ENCODE measurements at places on chromosomes 12 and 14. TPM values are rescaled to one million over a fixed set of nuclear protein-coding genes. Genes with fewer than 3 reads are reported as not detected.
A peak's percentile ranks its signal among the peaks of the same experiment; 100 is the strongest.

- no peak for DNase-seq
These were observed 221.5 kb downstream of the PDZRN4 start for GRCh38 chr12:41409628-41410027.

GRCh38 chr12:106205208-106206069 is 42.4 kb downstream of the CKAP4 start:
- no peak for DNase-seq

GRCh38 chr12:49195736-49196135 is 6.9 kb upstream of the TUBA1A start:
- DNase-seq: no peak

DNA sequence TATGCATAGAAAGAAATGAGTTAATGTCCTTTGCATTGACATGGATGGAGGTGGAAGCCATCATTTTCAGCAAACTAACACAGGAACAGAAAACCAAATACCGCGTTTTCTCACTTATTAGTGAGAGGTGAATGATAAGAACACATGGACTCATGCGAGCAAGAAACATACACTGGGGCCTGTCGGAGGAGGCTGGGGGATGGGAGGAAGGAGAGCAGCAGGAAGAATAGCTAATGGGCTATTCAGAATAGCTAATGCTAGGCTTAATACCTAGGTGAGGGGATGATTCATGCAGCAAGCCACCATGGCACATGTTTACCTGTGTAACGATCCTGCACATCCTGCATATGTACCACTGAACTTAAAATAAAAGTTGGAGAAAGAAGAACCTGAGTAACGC is 29.1 kb upstream of the SYT1 start:
- no peak for DNase-seq

DNA sequence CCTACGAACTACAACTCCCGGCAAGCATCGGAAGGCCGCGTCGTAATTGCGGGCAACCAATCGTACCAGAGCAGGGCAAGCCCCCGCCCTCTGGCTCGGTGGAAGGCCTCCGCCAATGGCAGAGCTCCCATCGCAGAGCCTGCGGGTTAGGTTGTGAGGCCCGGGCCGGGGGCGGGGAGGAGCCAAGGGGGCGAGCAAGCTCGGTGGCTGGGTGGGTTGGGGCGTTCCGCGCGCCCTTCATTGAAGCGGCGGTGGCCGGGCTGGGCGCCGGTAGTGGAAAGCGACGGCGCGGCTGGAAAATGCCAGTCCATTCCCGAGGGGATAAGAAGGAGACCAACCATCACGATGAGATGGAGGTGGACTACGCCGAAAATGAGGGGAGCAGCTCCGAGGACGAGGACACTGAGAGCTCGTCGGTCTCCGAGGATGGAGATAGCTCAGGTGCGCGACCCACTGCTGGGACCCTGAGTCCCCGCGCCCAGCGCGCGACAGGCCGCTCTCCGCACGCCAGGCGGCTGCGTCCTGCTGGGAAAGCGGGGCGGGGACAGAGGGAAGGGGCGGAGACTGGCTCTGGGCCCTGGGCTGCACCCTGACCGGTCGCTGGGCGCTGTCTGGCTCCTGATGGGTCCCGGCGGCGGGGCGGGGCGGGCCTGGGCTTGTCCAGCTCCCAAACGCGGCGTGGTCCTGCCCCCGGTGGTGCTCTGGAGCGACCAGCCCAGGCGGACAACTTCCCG is at the start of gene BRMS1L:
Gene BRMS1L, plus strand, starts transcription at position 121 of the 734 bp plus-strand sequence. Its CDS starts 179 bp downstream, at position 300.
- DNase-seq: peak; percentile 99

DNA sequence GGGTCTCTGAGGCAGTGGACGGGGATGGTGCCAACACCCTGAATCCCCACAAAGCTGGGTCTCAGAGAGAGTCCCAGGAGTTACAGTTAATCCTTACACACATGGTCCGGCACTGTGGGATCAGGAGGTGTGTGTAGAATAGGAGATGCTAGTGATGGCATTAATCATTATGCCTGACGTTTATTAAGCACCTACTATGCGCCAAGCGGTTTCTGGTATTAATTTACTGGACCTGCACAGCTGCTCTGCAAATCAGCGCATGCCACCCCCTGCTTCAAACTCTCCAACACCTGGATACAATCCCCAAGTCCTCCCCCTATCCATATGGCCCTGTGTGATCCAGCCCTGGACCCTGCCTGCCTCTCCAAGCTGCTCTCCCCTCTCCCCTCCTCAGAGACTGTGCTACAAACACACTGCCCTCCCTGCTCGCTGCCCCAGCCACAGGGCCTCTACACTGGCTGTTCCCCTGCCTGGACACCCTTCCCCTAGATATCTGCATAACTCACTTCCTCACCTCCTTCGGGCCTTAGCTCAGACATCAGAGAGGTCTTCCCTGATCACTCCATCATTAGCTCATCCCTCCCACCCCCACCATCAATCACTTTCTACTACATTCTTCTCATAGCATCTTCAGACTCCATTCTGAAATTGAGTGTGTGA is 86.0 kb downstream of the RFLNA start:
- DNase-seq: no peak

GRCh38 chr14:63501429-63501828 is 41.7 kb downstream of the PPP2R5E start:
- no peak for DNase-seq

The BICDL1 gene
- polyA plus RNA-seq: 14.9 TPM

The CAPS2 gene
- 3.1 TPM for polyA plus RNA-seq
